Stimulated activated CD4-positive, alpha-beta T cell treated with anti-CD3 and anti-CD28 coated beads, Interleukin-1b, Interleukin-23, amount 100 ng/mL, for 1 hour (primary cell): ENCODE measurements at places on chromosomes 4 and X.

DNA sequence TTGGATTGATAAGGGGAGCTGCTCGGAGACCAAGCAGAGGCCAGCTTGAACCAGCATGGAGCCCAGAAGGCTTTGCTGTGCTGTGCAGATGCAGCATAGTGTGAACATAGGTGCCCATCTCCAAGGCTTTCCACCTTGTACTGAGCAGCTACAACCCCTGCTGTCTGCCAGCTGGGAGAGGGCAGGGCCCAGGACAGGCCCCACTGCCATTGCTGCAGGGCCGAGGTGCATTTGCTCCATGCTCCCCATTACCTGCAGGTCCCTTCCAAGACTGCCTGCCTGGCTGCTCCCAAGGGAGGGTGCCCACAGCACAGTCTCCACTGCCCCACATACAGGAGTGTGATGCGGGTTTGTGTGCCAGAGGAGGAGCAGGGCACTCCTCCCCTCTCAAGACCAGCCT lies 1016.0 kb upstream of the INTU start:
- DNase-seq, result no peak

GRCh38 chr4:182893047-182893446 lies 24.1 kb downstream of the DCTD start:
- no peak for DNase-seq

DNA sequence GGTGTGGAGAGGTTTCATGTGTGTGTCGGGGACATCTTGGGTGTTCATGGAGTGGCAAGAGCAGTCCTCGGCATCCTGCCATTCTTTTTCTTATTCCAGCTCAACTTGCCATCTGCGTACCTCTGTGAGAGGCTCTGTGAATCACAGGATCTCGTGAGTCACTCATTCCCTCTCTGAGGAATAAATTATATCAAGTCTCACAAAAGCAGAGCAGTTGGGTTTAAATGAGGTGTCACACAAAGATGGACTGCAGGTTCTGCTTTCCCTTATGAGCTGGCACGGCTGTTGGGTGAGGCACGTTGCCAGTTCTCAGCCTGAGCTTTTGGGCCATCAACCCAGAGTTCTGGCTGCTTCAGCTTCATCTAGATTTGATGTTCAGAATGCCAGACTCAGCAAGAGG lies 6.8 kb upstream of the OCIAD2 start:
- no peak for DNase-seq

DNA sequence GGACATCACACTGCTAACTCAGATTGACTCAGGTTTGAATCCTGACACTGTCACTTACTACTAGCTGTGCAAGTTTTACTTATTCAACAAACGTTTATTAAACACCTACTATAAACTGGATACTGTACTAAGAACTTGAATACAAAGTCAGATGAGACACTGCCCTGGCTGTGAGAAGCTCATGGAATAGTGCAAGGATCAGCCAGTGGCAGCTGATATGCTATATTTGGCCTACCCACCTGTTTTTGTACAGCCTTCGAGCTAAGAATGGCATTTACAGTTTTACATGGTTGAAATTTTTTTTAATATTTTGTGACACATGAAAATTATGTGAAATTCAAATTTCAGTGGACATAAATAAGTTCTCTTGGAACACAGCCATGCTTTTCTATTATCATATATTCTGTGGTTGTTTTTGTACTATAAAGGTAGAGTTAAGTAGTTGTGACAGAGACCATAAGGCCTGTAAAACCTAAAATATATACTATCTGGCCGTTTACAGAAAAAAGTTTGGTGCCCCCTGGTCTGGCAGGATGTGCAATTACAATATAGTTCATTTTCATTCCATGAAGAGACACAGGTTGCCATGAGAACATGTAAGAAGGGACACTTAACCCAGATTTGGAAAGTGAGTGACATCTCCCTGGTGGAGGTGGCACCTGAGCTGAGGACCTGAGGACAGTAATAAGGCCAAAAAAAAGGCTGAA lies 3.4 kb upstream of the SEC24D start:
- no peak for DNase-seq

DNA sequence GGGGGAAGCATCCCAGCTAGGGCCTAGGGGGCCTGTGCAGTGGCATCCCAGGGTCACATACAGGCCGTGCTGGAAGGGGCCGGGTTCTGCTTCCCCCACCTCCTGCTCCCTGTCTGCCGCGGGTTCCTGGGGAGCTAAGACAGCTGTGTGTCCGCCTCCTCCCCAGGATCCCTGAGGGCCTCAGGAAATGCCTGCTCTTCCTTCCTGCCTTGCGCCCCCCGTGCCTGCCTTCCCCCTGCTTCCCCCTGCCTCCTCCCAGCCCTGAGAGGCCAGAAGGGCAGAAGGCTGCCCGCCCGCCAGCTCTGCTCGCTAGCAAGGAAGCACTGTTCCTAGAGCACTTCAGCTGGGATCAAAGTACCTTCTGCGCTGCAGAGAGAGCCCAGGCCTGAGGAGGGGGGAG lies 2.9 kb upstream of the BGN start:
- no peak for DNase-seq

DNA sequence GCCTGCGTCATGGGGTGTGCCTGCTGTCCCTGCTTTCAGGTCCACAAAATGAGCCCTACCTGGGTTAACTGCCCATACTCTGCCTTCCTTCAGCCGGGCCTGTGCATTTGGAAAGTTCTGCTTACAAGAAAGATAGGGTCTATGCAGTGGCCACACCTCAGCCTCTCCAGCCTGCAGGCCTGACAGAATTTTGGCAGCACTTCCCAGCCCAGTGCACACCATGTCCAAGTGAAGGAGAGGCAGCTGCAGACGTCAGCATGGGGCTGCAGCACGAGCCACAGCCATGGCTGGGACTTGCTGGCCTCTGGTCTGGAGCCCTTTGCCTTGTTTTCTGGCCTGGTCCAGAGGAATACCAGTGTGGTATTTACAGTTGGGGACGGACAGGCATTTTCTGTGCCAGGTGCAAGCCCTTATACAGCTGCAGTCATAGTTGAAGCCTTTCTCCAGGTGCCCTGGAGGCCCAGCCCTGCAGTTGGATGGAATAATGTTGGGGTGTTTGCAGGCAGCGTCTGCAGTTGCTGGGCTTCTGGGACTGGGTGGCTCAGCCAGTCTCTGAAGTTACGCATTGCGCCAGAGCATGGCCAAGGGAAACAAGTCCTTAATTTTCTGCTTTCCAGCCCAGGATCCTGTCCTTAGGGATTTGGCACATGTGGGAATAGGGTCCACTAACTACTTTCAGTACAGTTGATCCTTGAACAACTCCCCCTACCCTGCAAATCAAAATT lies 26.2 kb downstream of the JADE1 start:
- no peak for DNase-seq

GRCh38 chrX:69148946-69149345 lies 16.3 kb downstream of the PJA1 start:
- no peak for DNase-seq

- DNase-seq, result no peak
These were observed 405.6 kb downstream of the SPRY1 start for GRCh38 chr4:123802082-123802645.

GRCh38 chr4:48827622-48828021 lies 3.3 kb upstream of the OCIAD1 start:
- no peak for DNase-seq

GRCh38 chr4:38663801-38664705 lies at the start of gene KLF3:
Gene KLF3 (plus strand): TSS chr4:38664199. CDS start chr4:38680626, 16,427 bp downstream.
- DNase-seq, result peak; percentile 90

- no peak for DNase-seq
These were observed 191.0 kb downstream of the AFF2 start for GRCh38 chrX:148691456-148691855.

- no peak for DNase-seq
These were observed 12.7 kb downstream of the MTTP start for GRCh38 chr4:99587309-99587708.

GRCh38 chr4:22238742-22239141 lies 277.1 kb downstream of the ADGRA3 start:
- no peak for DNase-seq

DNA sequence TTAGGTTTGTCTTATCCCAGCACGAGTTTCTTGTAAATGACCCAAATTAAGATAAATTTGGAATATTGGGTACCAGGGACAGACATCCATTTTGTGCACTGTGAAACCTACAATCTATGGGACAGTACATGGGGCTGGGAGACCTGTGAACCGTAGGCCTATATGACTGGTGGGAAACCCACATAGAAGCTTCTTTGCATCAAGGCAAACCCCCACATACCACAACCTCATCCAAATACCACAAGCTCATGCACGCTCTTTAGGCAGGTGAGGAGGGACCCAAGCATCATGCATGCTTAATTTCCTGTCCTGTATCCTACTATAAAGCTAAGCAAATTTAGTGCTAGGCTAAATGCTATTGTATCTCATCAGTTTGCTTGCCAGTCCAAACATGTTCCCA lies 47.8 kb downstream of the NIPAL1 start:
- no peak for DNase-seq

DNA sequence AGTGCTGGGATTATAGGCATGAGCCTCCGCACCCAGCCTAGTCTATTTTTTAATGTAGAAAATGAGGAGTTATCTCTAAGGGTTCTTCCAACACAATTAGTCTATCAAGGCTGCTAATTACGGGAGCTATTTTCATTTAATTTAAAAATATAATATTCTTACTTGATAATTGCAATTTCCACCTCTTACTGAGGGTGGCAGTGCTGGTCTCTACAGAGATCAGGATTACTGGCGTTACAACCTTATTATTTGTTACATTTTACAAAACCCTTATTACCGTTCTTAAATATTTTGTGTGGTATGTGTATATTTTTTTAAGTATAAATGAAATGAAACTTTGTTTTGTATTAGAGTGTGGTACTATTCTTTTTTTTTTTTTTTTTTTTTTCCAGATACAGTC lies 17.6 kb upstream of the GK start:
- no peak for DNase-seq

DNA sequence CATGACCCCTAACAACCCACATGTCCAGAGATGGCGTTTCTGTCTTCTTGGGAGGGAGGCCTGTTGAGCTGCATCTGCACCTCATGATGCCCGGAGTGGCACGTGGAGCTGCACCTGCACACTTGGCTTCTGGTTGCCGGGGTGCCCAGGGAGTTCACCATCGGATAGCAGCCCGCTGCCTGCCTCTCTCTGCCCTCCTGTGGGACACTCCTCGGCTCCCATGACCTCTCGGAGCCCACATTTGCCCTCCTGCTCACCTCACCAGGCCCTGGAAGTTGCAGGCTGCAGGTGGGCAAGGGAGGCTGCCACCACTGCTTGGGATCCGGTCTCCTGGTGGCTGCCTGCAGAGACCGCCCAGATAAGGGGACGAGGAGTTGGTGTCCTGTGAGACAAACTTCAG lies 74.1 kb downstream of the TRAPPC11 start:
- no peak for DNase-seq

DNA sequence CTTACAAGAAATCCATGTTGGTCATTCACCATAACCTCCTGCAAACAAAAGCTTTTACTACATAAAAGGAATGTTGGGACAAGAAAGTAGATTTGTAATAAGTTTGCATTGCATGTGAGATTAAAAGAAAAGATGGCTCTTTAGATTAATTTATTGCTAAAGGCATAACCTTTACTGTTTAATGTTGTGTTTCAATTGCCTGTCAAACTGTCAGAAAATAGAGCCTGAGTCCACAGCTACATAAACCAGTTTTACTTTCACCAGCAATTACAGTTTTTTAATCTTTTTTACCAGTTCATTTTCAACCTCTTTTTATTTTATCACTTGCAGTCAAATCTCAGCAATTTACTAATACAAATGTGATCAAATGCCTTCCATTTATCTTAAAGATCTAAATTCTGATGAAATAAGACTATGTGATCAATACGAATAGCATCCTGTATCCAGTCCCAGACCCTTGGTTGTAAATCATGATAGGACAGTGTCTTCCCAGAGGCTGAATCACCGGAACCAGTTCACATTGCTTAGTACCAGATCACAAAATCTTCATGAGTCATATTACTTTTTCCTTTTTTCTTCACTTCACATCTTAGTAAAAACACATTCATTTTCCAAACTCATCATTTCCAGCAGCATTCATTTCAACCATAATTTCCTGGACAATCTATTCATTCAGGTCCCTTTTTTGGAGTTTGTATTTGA lies 95.4 kb upstream of the FRG1 start:
- DNase-seq, result no peak

GRCh38 chrX:154093965-154094364 lies 3.6 kb downstream of the MECP2 start:
- DNase-seq, result no peak

- DNase-seq, result no peak
These were observed 116.6 kb downstream of the IRF2 start for GRCh38 chr4:184357772-184358171.

DNA sequence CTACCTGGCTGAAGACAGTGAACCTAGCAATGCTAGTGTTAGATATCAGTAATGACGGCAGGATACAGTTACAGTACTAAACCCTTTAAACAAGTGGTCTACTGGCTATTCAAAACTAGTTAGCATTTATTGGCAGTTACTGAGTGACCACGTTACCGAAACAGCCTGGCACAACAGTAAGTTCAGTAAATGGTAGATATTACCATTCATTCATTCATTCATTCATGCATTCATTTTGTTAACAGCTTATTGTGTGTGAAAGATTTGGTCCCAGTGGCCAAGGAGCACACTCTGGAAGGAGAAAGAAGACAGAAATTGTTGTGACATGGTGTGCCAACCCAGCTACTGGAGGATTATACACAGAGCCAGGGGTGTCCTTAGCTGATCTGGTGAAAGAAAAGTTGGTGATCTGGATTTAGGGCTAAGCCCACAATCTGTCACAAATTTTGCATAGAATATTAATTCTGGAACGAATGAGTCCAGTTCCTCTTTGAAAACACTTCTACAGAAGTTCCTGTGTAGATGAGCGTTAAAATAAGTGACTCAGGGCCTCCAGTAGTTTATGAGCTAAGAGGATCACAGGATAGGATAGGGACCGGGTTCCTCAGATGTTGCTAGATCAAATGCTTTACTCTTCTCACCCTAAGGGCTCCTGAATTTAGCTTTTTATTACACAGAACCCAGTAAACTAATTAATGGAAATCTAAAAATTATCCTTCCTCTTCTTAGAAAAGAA lies 179.1 kb downstream of the CBR4 start:
- DNase-seq, result no peak

DNA sequence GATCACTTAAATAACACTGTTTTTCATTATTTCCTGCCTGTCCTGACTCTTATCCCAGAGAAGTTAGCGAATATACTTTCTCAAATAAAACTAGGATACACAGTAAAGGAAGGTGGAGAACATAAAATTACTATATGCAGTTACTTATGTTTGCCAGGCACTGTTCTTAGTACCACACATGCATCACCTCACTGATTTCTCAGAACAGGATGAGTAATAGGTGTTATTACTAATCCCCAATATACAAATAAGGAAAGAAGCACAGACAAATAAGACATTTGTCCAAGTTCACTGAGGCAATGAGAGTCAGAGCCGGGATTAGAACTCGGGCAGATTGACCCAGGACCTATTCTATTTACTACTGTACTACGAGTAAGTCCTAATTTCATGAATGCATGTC lies 91.7 kb downstream of the CORIN start:
- DNase-seq, result no peak

GRCh38 chr4:113183032-113183605 lies 133.7 kb downstream of the ANK2 start:
- no peak for DNase-seq

GRCh38 chr4:14865804-14866203 lies 136.5 kb upstream of the CPEB2 start:
- no peak for DNase-seq

- DNase-seq, result no peak
These were observed 54.5 kb downstream of the CAMK2D start for GRCh38 chr4:113707048-113707447.
